ENCODE measurements at places on chromosomes 5 and 9. TPM values are rescaled to one million over a fixed set of nuclear protein-coding genes. Genes with fewer than 3 reads are reported as not detected.

DNA sequence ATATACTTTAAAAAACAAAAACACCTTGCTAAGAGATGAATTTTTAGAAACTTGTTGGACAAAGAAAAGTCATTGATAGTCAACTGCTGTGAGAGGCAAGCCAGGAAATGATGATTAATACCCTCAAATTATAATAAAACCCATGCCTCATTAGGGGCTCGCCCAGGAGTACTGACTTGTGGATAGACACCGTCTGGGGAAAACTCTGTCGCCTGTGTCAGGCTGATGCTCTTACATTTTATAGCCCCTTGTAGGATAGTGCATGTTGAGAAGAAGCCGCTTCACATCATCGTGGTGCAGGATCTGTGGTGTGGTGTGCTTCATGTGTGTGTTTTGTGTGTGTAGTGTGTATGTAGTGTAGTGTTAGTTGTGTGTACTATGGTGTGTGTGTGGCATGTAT lies 39.1 kb downstream of the SYK start:
- peaks cover 2% of the 10 kb centered on the region for H3K4me1 ChIP-seq
- H3K27ac ChIP-seq: no peak overlapping the region
- H3K36me3 ChIP-seq: no peaks in the 10 kb centered on the region
- no peaks in the 10 kb centered on the region for H3K27me3 ChIP-seq
- DNase-seq: no peak

- H3K4me3 ChIP-seq: no peak overlapping the region
- H3K27ac ChIP-seq: no peak overlapping the region
- H3K27me3 ChIP-seq: no peaks in the 10 kb centered on the region
- H3K4me1 ChIP-seq: no peaks in the 10 kb centered on the region
- no peak for DNase-seq
Measured at GRCh38 chr9:4258320-4259090, 41.4 kb downstream of the GLIS3 start.

Gene LMBRD2
- total RNA-seq: 14.6 TPM

Gene NTRK2
- 35.6 TPM for total RNA-seq

DNA sequence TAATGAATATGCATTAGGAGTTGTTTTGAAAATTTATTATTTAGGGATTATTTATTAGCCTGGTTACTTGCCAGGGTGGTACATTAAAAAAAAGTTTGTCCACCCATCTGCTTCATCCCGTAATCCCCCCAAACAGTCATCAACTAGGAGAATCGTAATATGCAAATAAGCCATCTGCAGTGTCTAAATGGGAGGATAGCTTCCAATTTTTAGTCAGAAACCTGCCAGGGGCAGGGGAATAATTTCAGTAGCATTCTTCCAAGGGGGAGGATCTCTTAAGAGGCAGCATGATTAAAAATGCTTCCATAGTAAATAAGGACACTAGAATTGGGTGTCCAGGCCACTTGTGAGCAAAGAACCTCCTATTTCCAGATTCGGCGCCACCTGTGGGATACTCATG lies 43.3 kb downstream of the SH3GL2 start:
- no peaks in the 10 kb centered on the region for H3K4me1 ChIP-seq
- H3K27me3 ChIP-seq: no peaks in the 10 kb centered on the region
- no peak overlapping the region for H3K4me3 ChIP-seq

Gene SLC46A2
- total RNA-seq: 0.04 TPM

Gene C5orf24
- 39.1 TPM for total RNA-seq

Gene HTR4
- total RNA-seq: not detected

DNA sequence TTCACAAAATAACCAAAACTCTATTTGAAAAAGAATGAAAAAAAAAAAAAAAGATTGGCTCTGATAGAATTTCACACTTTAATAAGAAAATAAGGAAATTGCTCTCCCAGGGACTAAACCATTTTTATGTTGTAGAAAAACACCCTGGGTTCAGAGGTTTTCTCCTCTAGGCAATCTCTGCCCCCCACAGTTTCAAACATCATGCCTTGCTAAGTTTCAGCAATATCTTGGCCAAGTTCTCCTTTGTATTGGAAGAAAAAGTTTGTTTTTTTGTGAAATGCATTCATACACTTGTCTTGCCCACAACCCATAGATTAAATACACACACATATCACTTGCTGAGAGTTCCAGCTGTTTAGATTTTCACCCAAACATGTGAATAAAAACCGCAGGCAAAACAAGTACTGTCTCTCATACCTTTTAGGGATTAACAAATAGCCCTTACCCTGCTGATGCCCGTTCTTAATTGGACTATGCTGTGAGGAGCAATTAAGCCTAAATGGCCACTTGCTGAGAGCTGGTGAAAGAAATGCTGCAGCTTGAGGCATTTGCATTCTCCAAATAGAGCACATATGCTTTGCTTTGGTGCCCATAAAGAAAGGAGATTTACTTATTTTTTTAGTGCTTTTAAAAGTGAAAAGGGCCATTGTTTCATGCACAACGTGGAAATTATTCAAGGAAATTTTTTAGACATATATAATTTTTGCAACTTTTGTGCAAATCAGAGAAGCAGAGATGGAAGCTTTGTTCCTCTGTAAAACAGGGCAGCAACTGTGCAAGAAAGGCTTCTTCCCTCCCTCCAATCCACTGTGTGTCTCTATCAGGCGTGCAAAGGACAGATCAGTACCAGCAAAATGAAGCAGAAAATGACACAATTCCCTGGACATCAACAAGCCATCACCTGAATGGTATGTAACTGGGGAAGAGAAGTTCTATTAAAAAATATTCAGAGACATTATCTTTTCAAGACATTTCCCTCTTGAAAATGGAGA lies 262.4 kb upstream of the KIF2A start:
- DNase-seq: no peak
- no peak overlapping the region for H3K4me3 ChIP-seq
- H3K36me3 ChIP-seq: no peaks in the 10 kb centered on the region
- no peaks in the 10 kb centered on the region for H3K4me1 ChIP-seq

DNA sequence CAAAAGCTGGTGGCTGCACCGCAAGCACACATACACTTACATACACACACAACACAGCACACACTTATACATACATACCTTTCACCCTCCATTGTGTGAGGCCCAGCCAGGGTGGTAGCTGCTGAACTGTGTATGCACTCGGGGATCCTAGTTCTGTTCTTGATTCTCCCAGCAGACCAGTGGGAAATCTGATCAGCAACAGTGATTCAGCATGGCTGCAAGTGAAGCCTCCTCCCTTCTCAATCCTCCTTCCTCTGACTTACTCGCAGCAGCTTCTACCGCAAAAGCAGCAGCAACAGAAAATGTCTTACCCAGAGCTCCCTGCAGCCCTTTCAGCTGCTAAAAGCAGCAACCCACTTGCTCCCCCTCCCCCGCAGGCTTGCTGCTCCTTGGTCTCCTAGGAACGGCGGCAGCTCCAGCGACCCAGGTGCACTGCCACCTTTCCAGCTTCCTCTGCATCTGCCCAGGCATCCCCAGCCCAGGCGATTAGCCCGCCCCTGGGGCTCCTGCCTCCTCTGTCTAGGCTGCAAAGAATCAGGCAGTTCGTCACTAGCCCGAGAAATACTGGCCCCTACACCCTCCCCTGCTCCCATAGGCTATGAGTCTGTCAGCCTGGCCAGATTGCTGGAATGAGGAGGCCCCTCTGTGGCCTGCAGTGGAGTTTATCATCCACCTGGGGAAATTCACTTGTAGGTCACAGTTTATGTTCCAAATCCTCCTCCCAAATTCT lies at the start of gene KLHL3:
KLHL3 (minus strand) TSS at position 535 of the 730 bp plus-strand sequence; CDS start at position 92, 443 bp downstream.
- H3K4me1 ChIP-seq: peaks cover 8% of the 10 kb centered on the region
- H3K4me3 ChIP-seq: peak within 1 kb of the TSS; percentile 27
- DNase-seq: peak; percentile 74
